ENCODE measurements at places on chromosomes 4 and X.

- DNase-seq, result no peak
Measured at GRCh38 chr4:9918484-9918883, 102.8 kb downstream of the SLC2A9 start.

DNA sequence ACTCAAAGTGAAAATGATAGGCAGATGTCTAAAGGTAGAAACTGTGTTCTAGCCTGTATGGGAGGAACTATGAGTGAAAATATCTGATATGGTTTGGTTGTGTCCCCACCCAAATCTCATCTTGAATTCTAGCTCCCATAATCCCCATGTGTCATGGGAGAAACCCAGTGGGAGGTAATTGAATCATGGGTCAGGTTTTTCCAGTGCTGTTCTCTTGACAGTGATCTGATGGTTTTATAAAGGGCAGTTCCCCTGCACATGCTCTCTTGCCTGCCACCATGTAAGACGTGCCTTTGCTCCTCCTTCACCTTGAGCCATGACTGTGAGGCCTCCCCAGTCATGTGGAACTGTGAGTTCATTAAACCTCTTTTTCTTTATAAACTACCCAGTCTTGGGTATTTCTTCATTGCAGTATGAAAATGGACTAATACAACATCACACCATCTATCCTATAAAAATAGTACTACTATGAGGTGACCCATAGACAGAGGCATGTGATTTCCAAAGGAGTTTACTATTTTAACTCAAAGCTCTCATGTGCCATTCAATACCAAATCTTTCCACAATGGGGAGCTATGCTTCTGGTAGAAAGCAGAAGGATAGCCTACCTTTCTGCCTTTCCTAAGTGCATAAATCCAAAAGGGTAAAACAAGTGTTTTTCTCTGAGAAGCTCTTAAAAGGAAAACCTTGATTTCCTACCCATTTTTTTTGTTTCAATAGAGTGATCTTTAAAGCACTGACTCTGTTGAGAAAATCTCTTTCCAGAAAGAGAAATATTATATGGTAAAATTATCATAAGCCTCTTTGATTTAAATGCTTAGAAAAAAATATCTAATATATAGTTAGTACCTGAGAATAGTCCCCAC is 38.8 kb downstream of the SEC31A start:
- DNase-seq, result peak; percentile 49

DNA sequence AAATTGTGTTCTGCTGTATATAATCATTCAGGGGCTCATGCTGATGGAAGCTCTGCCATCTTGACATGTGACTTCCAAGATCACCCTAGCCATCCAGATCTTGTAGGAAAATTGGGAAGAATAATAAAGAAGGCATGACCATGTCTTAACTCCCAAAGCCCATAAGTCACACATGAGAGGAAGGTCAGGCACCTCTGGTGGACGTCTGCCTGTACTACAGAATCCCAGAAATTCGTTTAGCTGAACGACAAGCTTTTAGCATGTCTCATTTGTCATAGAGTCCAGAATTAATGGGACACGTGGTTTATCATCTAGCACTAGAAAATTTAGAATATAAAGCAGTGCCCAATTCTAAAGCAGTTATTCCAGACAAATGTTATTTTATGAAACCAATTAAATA is 212.7 kb downstream of the CENPC start:
- DNase-seq, result no peak

DNA sequence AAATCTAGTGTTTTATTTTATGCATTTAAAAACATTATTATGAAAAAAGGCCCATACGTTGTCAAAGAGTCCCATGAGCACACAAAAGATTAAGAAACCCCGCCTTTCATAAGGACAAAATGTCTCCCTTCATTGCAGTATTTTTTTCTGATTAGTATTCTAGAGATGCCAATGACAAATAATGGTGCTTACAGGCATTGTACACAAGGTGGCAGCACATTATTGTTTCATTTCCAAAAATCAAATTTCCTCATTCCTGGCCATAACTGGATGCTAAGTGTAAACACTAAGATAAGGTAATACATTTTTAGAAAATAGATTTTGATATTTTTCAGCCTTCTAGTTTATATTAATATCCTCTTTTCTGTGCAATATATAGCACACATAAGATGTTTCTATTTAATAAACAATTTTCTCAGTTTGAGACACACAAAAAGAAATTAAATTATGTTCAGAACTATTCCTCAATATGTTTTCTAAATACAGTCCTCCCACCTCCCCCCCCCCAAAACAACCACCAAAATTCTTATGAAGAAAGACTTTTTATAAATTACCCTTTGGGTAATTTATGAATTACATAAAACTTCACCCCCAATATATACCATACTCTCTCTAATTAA is 47.7 kb downstream of the TIGD2 start:
- DNase-seq, result peak; percentile 42

GRCh38 chr4:7937006-7937405 is 2.7 kb downstream of the AFAP1 start:
- DNase-seq, result no peak

DNA sequence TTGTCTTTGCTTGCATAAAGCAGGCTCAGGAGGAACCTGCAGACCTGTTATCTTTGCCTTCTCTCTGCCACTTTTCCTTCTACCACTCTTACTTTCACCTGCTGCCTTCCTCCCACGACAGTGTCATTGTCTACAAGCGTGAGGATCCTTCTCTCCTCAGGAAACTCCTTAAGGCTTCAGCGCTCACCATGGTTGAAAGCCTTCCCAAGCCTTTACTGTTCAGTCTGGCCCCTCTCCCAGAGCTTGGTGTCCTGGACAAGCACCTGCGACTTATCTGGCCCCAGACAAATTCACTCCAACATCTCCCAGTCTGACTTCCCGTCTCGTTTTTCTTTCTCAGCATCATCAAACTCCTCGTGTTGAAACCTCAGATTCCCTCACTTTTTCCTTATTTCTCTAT is 31.0 kb downstream of the CC2D2A start:
- DNase-seq, result no peak

- no peak for DNase-seq
Measured at GRCh38 chr4:86910369-86910768, 18.1 kb upstream of the C4orf36 start.

- no peak for DNase-seq
Measured at GRCh38 chr4:139142087-139142486, 34.9 kb downstream of the ELF2 start.

All from CD4-positive, alpha-beta T cell treated with Interleukin-15 for 4 hours (primary cell).